NCI-H1048 (cell line): ENCODE measurements at places on chromosomes 4 and X.

DNA sequence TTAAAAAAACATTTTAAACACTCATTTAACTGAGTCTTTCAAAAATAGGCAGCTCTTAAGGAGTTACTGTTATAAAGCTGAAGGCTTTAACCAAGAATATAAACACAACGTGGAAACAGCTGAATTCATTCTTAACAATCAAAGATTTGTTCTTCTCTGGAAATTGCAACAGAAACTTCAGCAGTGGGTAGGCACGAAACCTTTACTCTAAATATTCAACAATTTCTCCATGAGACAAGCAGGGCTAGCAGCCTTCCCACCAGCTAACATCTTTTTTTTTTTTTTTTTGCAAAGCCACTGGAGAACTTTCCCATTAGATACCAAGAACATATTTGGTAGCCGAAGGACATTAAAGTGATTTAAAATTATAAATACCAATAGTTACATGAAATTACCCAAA is 78.2 kb upstream of the PRSS48 start:
- no peak for DNase-seq

DNA sequence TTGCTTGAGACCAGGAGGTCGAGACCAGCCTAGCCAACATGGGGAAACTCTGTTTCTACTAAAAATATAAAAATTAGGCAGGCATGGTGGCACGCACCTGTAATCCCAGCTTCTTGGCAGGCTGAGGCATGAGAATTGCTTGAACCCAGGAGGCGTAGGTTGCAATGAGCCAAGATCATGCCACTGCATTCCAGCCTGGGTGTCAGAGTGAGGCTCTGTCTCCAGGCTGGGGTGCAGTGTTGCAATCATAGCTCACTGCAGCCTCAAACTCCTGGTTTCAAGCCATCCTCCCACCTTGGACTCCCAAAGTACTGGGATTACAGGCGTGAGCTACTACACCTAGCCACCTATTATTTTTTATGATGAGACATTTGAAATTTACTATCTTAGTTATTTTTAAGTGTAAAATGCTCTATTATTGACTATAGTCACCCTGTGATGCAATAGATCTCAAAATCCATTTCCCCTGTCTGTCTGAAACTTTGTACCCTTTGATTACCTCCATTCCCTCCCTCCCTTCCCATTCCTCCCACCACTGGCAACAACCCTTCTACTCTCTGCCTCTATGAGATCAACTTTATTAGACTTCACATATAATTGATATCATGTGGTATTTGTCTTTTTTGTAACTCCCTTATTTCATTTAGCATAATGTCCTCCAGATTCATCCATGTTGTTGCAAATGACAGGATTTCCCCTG is 23.4 kb downstream of the HMGB3 start:
- no peak for DNase-seq

DNA sequence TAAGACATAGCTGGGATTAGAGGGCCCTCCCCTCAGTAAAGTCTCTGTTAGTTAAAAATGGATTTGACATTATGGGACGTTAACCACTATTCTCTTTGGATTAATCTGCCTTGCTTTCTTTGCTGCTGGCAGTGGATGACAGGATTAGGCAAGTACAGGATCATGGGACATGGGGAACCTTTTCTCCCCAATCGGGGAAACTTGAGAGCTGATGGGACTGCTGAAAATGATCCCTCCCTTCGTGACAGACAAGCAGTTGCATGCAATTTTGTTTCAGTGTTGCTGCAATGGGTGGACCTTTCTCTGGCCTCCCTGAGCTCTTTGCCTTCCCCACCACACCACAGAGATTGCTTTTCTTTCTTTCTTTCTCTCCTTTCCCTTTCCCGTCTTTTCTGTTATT is 120.2 kb upstream of the BANK1 start:
- no peak for DNase-seq

- no peak for DNase-seq
Observed at GRCh38 chr4:72323227-72323626, 245.8 kb downstream of the ADAMTS3 start.

GRCh38 chrX:155997436-155997835 is at the start of gene IL9R:
Gene IL9R (plus strand): TSS chrX:155997696. CDS start chrX:155997760, 64 bp downstream.
- no peak for DNase-seq

- DNase-seq = no peak
Observed at GRCh38 chrX:55640854-55641253, 17.7 kb downstream of the FOXR2 start.

DNA sequence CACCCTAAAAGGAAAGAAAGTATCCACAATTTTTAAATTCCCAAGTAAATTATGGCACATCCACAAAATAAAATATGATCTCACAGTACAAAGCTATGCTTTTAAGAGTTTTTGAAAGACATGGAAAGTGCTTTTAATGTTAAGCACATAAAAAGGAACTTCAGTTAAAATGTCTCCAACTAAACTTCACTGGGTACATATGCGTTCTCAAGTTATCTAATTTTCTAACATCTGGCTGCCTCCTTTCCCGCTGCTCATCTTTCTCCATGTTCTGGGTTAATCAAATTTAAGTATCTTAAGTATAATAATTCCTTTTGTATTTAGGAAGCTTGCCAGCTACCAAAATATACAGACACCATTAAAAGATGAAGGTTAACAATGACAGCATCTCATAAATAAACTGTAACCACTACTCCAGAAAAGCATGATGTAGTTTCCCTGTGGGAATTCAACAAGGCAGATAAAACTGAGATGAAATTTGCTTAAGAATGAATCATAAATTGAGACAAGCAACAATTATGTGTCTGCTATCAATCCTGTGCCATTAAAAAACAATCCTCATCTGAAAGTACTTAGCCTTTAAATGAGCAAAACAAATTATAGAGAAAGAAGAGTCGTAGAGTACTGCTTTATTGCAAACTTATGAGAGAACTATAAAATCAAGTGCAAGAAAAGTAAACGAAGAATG is 25.1 kb downstream of the PRSS12 start:
- DNase-seq = no peak

DNA sequence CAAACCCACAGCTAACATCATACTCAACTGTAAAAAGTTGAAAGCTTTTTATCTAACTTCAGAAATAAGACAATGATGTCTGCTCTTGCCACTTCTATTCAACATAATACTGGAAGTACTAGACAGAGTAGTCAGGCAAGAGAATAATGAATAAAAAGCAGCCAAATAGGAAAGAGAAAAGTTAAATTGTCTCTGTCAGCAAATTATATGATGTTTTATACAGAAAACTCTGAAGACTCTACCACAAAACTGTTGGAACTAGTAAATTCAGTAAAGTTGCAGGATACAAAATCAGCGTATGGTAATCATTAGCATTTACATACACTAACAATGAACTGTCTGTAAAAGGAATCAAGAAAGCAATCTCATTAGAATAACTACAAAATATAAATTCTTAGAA is 752.9 kb upstream of the CT83 start:
- DNase-seq = no peak

- DNase-seq = no peak
Observed at GRCh38 chr4:165631208-165631894, 241.7 kb upstream of the TLL1 start.

GRCh38 chr4:52718123-52718522 is 33.1 kb downstream of the ERVMER34-1 start:
- DNase-seq = no peak

DNA sequence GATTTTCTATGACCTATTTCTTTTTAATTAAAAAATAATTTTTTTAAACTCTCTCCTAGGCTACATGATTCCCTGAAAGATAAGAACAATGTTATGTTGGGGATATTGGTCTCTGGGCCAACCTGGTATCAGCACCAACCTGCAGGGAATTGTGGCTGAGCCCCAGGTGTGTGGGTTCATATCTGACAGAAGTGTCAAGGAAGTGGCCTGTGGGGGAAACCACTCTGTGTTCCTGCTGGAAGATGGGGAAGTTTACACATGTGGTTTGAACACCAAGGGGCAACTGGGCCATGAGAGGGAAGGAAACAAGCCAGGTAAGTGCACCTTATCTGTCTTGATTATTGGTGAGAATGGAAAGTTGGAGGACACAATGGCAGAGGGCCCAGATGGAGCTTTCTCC is 13.5 kb downstream of the HERC3 start:
- DNase-seq = no peak

- DNase-seq = no peak
Observed at GRCh38 chr4:616911-617643, 8.3 kb upstream of the PDE6B start.

DNA sequence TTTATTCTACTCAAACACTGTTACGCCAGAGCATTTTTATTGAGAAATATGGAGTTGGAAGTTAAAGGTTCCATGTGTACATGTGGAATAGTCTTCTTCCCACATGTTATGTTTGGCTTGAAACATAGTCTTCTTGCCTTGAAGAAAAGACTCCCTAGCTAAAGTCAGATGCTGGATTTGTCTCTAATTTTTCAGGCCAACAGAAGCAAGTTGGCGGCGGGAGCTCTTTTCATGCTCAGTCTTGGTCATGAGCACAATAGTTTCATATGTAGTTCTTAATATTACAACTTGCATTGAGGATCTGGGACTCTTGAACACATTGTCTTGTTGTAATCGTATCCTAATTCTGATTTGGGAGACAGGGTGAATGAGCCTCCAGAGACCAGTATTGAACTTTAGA is 19.4 kb downstream of the SEPTIN11 start:
- no peak for DNase-seq

DNA sequence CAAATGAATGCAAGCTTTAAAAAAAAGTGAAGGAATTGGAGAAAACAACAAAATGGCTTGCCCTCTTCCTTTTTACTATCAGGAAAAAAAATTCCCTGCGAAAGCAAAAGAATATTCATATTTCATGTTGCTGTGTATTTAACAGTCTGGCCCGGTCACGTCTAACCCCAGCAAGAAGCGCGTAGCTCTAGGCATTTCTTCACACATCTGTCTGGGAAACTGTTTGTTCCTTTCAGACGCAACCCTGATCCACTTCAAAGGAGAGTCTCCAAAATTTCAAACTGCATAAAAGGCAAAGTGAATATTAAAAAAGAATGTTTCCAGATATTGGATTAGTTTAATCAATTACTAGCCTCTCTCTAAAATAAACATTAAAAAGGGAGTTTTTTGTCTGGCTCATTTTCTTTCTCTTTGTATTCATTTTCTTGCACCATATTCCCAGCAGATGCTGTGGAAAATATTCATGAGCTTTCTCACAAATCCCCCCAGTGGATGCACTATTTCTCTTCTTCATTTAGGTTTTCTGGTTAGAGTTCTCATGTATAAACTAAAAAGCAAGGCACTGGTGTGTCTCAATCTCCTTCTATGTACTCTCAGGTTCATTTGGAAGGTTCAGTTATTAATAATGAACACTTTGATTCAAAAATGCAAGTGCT is 145.3 kb downstream of the MID1 start:
- no peak for DNase-seq

GRCh38 chr4:2938906-2939305 is 24.3 kb downstream of the NOP14 start:
- DNase-seq = no peak

GRCh38 chrX:42739741-42740140 is 38.2 kb downstream of the PPP1R2C start:
- no peak for DNase-seq

DNA sequence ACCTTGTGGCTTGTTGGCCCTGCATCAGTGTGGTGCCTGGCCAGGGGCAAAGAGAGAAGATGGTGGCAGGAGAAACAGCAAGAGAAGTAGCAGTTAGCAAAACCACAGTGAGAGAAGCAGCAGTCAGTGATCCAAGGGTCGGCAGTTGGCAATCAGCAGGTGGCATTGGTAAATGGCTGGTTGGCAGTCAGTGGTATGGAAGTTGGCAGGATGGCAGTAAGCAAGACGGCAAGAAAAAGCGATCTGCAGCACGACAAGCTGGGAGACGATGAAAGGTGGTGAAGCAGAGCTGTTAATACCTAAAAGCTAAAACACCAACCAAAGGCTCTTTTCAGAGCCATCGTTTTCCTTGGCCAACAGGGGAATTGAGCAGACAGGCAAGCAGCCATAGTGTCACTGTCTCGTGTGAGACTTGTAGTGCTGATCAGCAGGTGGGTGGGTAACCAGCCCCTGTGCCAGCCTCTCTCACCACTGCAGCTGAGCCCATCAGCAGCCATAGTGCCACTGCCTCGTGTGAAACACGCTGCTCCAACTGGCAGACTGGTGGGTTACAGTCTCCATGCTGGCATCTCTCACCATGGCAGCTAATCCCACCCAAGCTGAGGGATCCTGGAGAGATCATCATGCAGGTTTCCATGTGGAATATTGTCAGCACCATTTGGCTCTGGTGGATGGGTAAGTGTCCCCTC is 2078.4 kb downstream of the PCDH7 start:
- DNase-seq = no peak

DNA sequence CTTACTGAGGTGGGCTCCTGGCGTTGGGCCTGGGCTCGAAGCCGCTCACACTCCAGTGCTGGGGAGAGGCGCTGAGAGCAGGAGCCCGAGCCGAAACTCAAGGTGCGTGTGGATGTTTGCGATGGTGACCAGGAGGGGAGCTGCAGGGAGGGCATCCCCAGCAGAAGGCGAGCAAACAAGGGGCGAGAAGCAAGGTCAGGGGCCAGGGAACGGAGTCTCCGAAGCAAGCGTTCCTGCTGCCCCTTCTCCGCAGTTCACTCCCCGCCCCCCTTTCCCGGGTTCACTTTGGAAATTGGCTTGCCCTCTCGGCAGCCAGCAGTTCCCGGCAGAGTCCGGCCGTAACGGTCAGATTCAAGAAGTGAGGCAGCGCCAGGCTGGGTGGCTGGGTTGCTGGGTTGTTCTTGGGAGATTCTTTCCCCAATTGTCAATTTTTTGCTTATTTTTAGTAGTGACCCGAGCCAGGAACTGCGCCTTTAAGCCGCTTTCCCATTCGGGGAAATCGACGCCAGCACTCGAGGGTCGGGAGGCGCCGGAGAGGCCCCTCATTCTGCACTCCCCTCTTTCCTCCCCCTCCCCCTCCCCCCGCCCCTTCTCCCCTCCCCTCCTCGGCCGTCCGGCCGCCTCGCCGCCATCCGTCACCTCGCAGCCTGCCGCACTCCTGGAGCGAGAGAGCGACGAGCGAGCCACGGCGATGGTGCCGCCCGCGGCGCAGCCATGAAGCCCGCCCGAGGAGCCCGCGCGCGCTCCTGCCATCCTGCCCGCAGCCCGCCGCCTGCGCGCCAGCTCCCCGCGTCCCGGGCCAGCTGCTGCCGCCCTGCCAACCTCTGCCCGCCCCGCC is at the start of gene FRMPD3:
Gene FRMPD3, plus strand, starts transcription at position 655 of the 838 bp plus-strand sequence. CDS start 76,937 bp downstream, outside the sequence.
- no peak for DNase-seq

DNA sequence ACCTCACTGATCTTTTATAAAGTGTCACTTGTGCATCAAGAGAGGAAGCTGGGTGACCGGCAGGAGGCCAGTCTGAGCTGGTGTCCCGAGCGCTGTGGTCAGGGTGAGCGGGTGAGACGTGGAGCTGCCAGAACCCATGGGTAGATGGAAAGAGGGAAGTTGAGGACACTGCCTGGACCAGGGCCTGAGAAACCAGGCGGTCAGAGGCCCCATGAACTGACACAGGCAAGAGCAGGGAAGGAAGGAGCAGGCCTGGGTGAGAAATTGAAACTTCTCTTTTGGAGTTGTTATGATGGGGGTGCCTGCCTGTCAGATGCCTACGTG is 192.6 kb downstream of the AFAP1 start:
- DNase-seq = no peak

DNA sequence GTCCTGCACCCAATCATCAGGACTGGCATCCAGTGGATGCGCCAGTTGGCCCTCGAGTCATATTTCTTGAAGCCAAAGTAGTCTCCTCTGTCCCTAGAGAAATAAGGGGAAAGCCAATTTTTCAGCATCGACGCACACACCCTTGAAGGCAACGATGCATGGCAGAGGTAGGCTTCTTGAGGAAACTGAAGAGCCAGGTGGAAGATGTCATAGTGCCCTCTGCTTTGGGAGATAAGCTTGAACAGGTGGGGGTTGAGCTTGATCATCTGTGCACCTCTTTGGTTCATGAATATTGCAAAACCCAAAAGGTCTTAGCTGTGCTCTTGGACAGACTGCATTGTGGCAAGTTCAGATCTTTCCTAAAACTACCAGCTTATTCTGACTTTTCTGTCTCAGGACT is 34.6 kb upstream of the WDR1 start:
- DNase-seq = no peak
